Sciatic nerve (tissue), 2 donors: ENCODE measurements at places on chromosomes 12 and 14. TPM values are rescaled to one million over a fixed set of nuclear protein-coding genes. Genes with fewer than 3 reads are reported as not detected.

The RERG gene
- total RNA-seq, result 21.9 TPM

The FGF6 gene
- total RNA-seq, result not detected

The JPH4 gene
- 0.85 TPM for total RNA-seq

The SLC39A5 gene
- 0.80 TPM for total RNA-seq

The AKAP3 gene
- total RNA-seq, result 2.4 TPM
